Suppressor macrophage treated with lipopolysaccharide for 1 hour (primary cell): ENCODE measurements at places on chromosomes 4 and X.

GRCh38 chrX:46561824-46562657 is 11.5 kb upstream of the CHST7 start:
- peak; percentile 63 for DNase-seq

- no peak for DNase-seq
Measured at GRCh38 chrX:154459832-154460231, 1.8 kb downstream of the PLXNA3 start.

GRCh38 chr4:36292556-36293188 is 11.3 kb downstream of the DTHD1 start:
- peak; percentile 77 for DNase-seq

DNA sequence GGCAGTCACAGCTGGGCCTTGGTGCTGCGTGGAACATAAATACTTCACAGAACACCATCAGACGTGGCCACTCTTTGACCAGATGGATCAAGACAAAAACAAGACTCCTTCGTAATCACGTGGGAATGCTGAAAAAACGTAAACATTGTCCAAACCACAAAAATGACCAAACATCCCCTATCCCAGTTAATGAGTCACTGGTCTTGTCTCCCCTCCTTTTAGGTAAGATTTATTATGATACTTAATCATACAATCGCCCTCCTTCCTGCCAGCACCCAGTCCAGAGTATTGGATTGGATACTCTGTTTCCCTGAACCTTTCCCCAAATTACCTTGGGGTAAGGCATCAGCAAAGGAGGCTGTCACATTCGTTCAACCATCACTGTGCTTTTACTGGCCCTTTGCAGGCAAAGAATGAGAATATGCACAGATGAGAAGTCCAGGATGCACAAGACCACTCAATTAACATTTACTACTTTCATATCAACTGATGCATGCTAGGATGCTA is 601 bp upstream of the TCEANC start:
- DNase-seq: no peak
